ENCODE measurements at places on chromosomes 7 and 10.

DNA sequence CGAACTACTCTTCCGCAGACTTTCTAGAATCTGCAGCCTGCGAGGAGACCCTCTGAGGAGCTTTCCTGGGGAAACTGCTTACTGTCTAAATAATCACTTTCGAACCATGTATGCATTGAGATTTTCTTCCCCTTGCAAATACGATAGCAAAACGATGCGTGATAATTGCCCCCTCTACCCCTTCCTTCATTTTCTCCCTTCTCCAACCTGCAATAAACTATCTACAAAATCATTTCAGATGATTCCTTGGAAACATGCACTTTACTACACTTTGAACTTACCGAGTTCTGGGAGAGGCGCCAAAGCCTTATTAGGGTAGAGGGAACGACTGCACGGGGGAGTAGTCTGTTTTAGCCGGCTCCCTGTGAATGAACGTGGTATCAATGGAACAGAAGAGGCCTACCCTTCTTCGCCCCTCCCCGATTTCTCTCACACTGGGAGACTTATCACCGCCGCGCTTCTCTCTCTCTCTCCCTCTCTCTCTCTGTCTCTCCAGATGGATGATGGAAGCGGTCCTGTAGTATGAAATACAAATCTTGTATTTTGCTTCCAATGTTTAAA is at the start of gene FGFBP3:
FGFBP3 (minus strand) TSS at position 370 of the 561 bp plus-strand sequence. CDS start 517 bp downstream, outside the sequence.
- DNase-seq: peak; percentile 28

- DNase-seq: no peak
These were observed 34.6 kb downstream of the VTI1A start for GRCh38 chr10:112481602-112482001.

- no peak for DNase-seq
These were observed 19.4 kb downstream of the GATA3 start for GRCh38 chr10:8073691-8074416.

- DNase-seq: peak; percentile 7
These were observed at the start of gene SMKR1 for GRCh38 chr7:129501760-129502707. Gene SMKR1 (plus strand): TSS chr7:129502531. CDS start chr7:129502825, 294 bp downstream.

DNA sequence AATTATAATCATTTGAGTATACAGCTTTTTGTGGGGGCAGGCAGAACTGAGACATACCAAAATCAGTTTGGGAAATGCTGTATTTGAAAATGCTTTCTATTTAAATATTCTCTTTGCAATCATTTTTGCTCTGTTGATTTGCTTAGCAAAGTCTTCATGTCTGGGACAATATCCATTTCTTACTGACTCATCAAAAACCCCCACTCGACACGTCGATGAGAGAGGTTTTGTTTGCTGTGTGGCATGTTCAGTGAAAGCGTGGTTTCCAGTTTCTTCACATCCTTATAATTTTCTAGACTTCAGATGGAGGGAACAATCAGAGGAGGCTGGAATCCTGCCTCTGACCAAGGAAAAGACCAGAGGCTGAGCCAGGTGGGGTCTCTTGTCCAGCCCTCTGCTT is 28.9 kb downstream of the HTRA1 start:
- DNase-seq: no peak

DNA sequence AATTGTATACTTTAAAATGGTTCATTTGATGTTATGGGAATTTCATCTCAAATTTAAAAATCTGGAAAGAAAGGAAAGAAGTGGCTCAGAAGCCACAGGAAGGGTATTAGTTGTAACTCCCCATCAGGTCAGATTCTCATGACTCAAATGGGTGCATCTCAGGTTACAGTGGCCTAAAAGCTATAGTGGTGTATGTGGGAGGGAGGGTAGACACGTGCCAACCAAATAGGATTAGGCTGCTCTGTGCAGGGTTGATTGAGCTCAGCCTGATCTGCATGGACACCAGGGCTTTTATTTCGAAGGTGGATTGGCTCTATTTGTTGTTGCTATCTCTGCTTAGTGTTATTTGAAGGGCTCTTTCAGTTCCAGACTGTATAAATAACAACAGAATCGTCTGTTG is 121.5 kb upstream of the PRR15 start:
- no peak for DNase-seq

DNA sequence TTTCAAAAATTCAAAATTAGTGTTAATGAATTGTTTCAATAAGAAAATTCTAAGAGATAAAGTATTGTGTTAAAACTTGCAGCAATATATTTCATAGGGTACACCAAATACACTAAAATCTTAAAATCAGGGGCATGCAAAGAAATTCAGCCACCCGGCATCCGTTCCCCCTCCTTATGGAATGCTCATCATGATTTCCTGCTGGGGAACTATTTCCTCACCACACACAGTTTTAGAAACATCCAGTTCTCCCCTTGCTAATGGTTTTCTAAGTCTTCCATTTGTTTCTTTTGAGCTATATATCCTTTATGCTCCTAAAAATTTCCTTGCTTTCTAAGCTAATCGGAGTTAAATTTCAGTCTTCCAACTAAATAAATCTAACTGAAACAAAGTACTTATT is 60.7 kb downstream of the CHCHD3 start:
- peak; percentile 7 for DNase-seq

All from brain microvascular endothelial cell (primary cell).